ENCODE measurements at places on chromosomes 11 and 22. TPM values are rescaled to one million over a fixed set of nuclear protein-coding genes. Genes with fewer than 3 reads are reported as not detected.

The MAPK8IP1 gene
- total RNA-seq, result 0.98 TPM

- H3K27me3 ChIP-seq, result no peaks in the 10 kb centered on the region
- H3K27ac ChIP-seq, result no peak overlapping the region
- H3K36me3 ChIP-seq, result no peaks in the 10 kb centered on the region
- peaks cover 6% of the 10 kb centered on the region for H3K4me1 ChIP-seq
- no peak overlapping the region for H3K4me3 ChIP-seq
Observed at GRCh38 chr11:2186669-2187279, 15.2 kb upstream of the TH start.

- H3K27ac ChIP-seq, result no peak overlapping the region
- no peaks in the 10 kb centered on the region for H3K27me3 ChIP-seq
- no peaks in the 10 kb centered on the region for H3K36me3 ChIP-seq
- H3K4me3 ChIP-seq, result no peak overlapping the region
- no peak for DNase-seq
Observed at GRCh38 chr11:78390809-78391208, 26.8 kb downstream of the GAB2 start.

The RFPL1 gene
- not detected for total RNA-seq

The MS4A1 gene
- total RNA-seq, result 0.70 TPM

- DNase-seq, result no peak
- peaks cover 3% of the 10 kb centered on the region for H3K27me3 ChIP-seq
- H3K4me3 ChIP-seq, result no peak overlapping the region
Observed at GRCh38 chr22:28029201-28029948, 110.3 kb upstream of the PITPNB start.

The DCDC1 gene
- 0.07 TPM for total RNA-seq

The RAB36 gene
- 0.93 TPM for total RNA-seq

- no peaks in the 10 kb centered on the region for H3K27me3 ChIP-seq
- DNase-seq, result no peak
- H3K4me1 ChIP-seq, result no peaks in the 10 kb centered on the region
Observed at GRCh38 chr11:28760676-28761390, 652.6 kb downstream of the METTL15 start.

GRCh38 chr22:17281440-17281841 lies 62.2 kb upstream of the ADA2 start:
- no peak overlapping the region for H3K4me3 ChIP-seq
- no peaks in the 10 kb centered on the region for H3K36me3 ChIP-seq
- no peak overlapping the region for H3K27ac ChIP-seq
- no peaks in the 10 kb centered on the region for H3K27me3 ChIP-seq
- peaks cover 15% of the 10 kb centered on the region for H3K4me1 ChIP-seq

The RFPL2 gene
- not detected for total RNA-seq

DNA sequence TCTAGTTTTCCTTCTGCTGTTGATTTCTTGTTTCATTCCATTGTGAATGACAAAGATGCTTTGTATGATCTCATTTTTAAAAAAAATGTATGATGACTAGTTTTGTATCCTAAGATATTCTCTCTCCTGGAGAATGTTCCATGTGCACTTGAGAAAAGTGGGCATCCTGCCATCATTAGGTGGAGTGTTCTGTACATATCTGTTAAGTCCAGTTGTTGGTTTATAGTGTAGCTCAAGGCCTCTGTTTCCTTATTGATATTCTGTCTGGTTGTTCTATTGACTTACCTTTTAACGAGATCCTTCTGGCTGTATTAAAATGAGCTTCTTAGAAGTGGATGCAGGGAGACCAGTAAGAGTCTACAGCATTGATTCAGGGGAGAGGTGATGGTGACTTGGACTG lies 35.2 kb downstream of the SGSM1 start:
- no peak overlapping the region for H3K27ac ChIP-seq
- H3K4me1 ChIP-seq, result no peaks in the 10 kb centered on the region
- H3K36me3 ChIP-seq, result no peaks in the 10 kb centered on the region
- no peak for DNase-seq
- H3K27me3 ChIP-seq, result no peaks in the 10 kb centered on the region
- no peak overlapping the region for H3K4me3 ChIP-seq

DNA sequence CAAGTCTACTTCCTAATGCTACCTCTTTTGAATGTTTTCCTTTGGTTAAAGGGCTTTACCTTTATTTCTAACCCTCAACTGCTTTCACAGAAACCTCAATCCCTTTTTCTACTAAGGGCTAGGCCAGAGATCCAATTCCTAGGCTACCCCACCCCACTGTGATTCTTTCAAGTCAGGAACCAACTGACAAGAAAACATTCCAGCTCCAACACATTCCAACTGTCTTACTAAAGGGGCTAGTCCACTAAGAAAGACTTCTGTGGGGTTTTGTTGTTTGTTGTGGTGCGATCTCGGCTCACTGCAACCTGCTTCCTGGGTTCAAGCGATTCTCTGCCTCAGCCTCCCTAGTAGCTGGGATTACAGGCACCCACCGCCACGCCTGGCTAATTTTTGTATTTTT lies 151.3 kb downstream of the APOL5 start:
- H3K4me1 ChIP-seq, result no peaks in the 10 kb centered on the region
- no peaks in the 10 kb centered on the region for H3K27me3 ChIP-seq
- H3K36me3 ChIP-seq, result no peaks in the 10 kb centered on the region

DNA sequence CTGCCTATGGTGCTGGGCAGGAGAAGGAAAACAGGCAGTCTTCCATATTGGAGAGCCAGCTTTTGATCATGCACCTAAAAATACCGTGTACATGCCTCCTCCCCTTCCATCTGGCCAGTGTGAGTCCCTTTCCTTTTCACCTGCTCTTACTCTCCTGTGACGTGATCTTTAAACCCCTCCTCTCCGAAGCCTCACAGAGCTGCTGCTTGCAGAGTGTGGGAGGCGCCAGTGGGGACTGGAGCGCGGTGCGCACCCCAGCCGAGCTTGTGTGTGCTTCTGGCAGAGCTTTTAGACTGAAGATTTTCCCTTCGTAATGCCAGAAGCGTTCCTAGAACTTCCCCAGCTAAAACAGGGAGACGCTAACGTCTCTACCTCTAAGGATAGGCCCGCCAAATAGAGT lies 29.8 kb downstream of the MUC6 start:
- no peak overlapping the region for H3K4me3 ChIP-seq
- no peaks in the 10 kb centered on the region for H3K27me3 ChIP-seq
- DNase-seq, result no peak
- no peaks in the 10 kb centered on the region for H3K4me1 ChIP-seq
- H3K36me3 ChIP-seq, result peaks cover 30% of the 10 kb centered on the region

DNA sequence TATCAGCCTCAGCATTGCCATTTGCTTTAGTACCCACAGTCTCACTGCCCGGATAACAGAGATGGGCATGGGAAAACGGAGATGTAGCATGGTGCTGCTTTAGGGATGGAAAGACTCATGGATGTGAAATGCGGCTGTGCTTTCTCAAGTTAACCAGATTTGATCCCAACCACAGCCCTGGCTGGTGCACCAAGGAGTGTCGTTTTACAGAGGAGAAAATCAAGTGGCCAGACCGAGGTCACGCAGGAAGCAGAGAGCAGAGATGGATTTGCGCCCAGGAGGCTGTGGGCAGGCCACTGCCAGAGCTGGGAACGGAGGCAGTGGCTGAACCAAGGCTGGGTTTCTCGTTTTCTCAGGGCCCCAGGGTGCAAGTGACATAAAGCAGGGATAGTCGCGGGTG lies 9.0 kb downstream of the MB start:
- H3K4me3 ChIP-seq, result no peak overlapping the region
- DNase-seq, result no peak
- no peaks in the 10 kb centered on the region for H3K4me1 ChIP-seq
- no peak overlapping the region for H3K27ac ChIP-seq
- H3K36me3 ChIP-seq, result no peaks in the 10 kb centered on the region
- no peaks in the 10 kb centered on the region for H3K27me3 ChIP-seq

- peak; percentile 20 for DNase-seq
- no peaks in the 10 kb centered on the region for H3K36me3 ChIP-seq
- H3K27me3 ChIP-seq, result no peaks in the 10 kb centered on the region
- peaks cover 15% of the 10 kb centered on the region for H3K4me1 ChIP-seq
- no peak overlapping the region for H3K4me3 ChIP-seq
Observed at GRCh38 chr11:59207988-59208451, 4.7 kb downstream of the MPEG1 start.

- no peaks in the 10 kb centered on the region for H3K36me3 ChIP-seq
- no peaks in the 10 kb centered on the region for H3K4me1 ChIP-seq
- H3K27me3 ChIP-seq, result no peaks in the 10 kb centered on the region
- DNase-seq, result no peak
- H3K4me3 ChIP-seq, result no peak overlapping the region
- no peak overlapping the region for H3K27ac ChIP-seq
Observed at GRCh38 chr11:88179141-88179540, 3.9 kb upstream of the RAB38 start.

DNA sequence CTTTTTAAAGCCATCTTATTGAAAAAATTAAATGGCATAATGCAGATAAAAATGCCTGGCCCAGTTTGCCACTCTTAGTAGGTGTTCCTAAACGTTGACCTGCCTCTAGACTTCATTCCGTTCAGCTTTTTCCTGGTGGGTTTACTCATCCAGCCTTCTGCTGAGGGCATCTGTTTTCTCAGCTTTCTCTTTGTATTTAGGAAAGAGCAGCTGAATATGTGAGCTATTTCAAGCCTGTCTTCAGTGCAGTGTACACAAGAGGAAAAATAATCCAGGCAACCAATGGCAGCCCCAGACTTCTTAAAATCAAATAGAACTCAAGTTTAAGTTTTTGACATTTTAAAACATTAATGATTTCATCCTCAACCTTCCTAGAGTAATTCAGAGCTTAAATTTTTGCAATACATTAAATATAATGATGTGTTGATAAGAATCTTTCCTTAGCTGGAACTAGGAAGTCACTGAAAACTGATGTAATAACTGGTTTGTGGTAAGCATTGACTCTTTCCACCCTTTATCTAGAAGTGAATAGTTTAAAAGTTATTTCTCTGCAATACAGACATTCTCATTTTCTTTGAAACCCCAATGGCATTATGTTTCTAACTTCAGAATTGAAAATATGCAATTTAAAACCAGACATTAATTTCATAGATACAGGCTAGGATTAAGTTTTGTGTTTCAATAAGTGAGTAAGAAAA lies 165.4 kb downstream of the AASDHPPT start:
- H3K4me3 ChIP-seq, result no peak overlapping the region
- no peaks in the 10 kb centered on the region for H3K27me3 ChIP-seq
- H3K36me3 ChIP-seq, result no peaks in the 10 kb centered on the region
- H3K4me1 ChIP-seq, result no peaks in the 10 kb centered on the region
- DNase-seq, result no peak

GRCh38 chr11:9687711-9688477 lies 24.0 kb downstream of the SWAP70 start:
- H3K27ac ChIP-seq, result no peak overlapping the region
- H3K27me3 ChIP-seq, result no peaks in the 10 kb centered on the region
- no peaks in the 10 kb centered on the region for H3K4me1 ChIP-seq
- no peaks in the 10 kb centered on the region for H3K36me3 ChIP-seq
- no peak overlapping the region for H3K4me3 ChIP-seq

DNA sequence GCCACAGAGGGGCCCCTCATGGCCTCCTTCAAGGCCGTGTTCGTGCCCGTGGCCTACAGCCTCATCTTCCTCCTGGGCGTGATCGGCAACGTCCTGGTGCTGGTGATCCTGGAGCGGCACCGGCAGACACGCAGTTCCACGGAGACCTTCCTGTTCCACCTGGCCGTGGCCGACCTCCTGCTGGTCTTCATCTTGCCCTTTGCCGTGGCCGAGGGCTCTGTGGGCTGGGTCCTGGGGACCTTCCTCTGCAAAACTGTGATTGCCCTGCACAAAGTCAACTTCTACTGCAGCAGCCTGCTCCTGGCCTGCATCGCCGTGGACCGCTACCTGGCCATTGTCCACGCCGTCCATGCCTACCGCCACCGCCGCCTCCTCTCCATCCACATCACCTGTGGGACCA lies 10.0 kb downstream of the CXCR5 start:
- H3K27me3 ChIP-seq, result no peaks in the 10 kb centered on the region
- H3K4me3 ChIP-seq, result no peak overlapping the region

The MMP7 gene
- total RNA-seq, result not detected

The POLA2 gene
- total RNA-seq, result 75.6 TPM

- DNase-seq, result no peak
- H3K4me1 ChIP-seq, result no peaks in the 10 kb centered on the region
- H3K27me3 ChIP-seq, result no peaks in the 10 kb centered on the region
- H3K27ac ChIP-seq, result no peak overlapping the region
- H3K4me3 ChIP-seq, result no peak overlapping the region
Observed at GRCh38 chr11:112118176-112118575, 31.5 kb downstream of the SDHD start.

DNA sequence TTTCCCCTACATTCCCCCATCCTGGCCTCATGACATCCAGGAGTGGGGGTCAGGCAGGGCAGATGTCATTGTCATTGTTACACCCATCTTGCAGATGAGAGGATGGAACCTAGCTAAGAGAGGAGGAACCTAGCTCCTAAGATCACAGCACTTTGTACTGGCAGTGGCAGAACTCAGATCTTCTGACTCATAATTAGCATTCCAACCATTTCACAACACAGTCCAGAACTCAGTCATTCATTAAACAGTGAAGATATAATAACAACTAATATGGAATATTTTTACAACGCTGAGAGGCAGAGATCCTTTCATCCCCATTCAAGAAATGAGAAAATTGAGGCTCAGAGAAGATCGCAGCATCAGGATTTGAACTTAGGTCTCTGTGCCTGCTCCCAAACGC lies 127.8 kb downstream of the CHST1 start:
- DNase-seq, result no peak
- no peak overlapping the region for H3K4me3 ChIP-seq
- no peaks in the 10 kb centered on the region for H3K27me3 ChIP-seq
- no peaks in the 10 kb centered on the region for H3K36me3 ChIP-seq
- H3K4me1 ChIP-seq, result no peaks in the 10 kb centered on the region
- no peak overlapping the region for H3K27ac ChIP-seq

The DNAJB7 gene
- not detected for total RNA-seq

- H3K4me1 ChIP-seq, result peaks cover 34% of the 10 kb centered on the region
- peak overlapping the region; percentile 6 for H3K4me3 ChIP-seq
- H3K36me3 ChIP-seq, result no peaks in the 10 kb centered on the region
Observed at GRCh38 chr22:36435516-36436415, 45.7 kb downstream of the TXN2 start.

The GVQW3 gene
- 2.5 TPM for total RNA-seq

The KCNK4 gene
- not detected for total RNA-seq

- H3K36me3 ChIP-seq, result peaks cover 9% of the 10 kb centered on the region
- peaks cover 15% of the 10 kb centered on the region for H3K4me1 ChIP-seq
- H3K4me3 ChIP-seq, result no peak overlapping the region
- no peak for DNase-seq
- H3K27ac ChIP-seq, result no peak overlapping the region
Observed at GRCh38 chr22:23190526-23190925, 10.2 kb downstream of the BCR start.

- no peak overlapping the region for H3K4me3 ChIP-seq
- H3K27ac ChIP-seq, result no peak overlapping the region
- no peaks in the 10 kb centered on the region for H3K4me1 ChIP-seq
- H3K27me3 ChIP-seq, result no peaks in the 10 kb centered on the region
- DNase-seq, result no peak
Observed at GRCh38 chr11:27650988-27651387, 49.3 kb downstream of the BDNF start.

- no peaks in the 10 kb centered on the region for H3K27me3 ChIP-seq
- no peak overlapping the region for H3K27ac ChIP-seq
- no peaks in the 10 kb centered on the region for H3K36me3 ChIP-seq
Observed at GRCh38 chr11:30432178-30432577, 109.3 kb downstream of the ARL14EP start.

- no peak overlapping the region for H3K4me3 ChIP-seq
- H3K27ac ChIP-seq, result no peak overlapping the region
- H3K27me3 ChIP-seq, result no peaks in the 10 kb centered on the region
Observed at GRCh38 chr11:73866095-73866579, 10.5 kb downstream of the COA4 start.

- H3K4me1 ChIP-seq, result no peaks in the 10 kb centered on the region
- H3K36me3 ChIP-seq, result no peaks in the 10 kb centered on the region
- H3K4me3 ChIP-seq, result no peak overlapping the region
- no peaks in the 10 kb centered on the region for H3K27me3 ChIP-seq
- H3K27ac ChIP-seq, result no peak overlapping the region
Observed at GRCh38 chr11:17514476-17514875, 29.7 kb downstream of the USH1C start.

Measured in CD8-positive, alpha-beta memory T cell (primary cell).